Transverse colon (tissue), 4 donors: ENCODE measurements at places on chromosomes 5 and 9. TPM values are rescaled to one million over a fixed set of nuclear protein-coding genes. Genes with fewer than 3 reads are reported as not detected.

Gene PDZD2
- total RNA-seq = 2.0 TPM

Gene SNX30
- 45.7 TPM for total RNA-seq

Gene APC
- 82.6 TPM for total RNA-seq

Gene PRDM9
- not detected for total RNA-seq

Gene MED22
- total RNA-seq = 50.5 TPM

Gene PDCD1LG2
- total RNA-seq = 0.64 TPM

Gene STK32A
- total RNA-seq = not detected

Gene GIN1
- total RNA-seq = not detected

Gene DNAI1
- not detected for total RNA-seq

Gene PCDHA9
- total RNA-seq = 0.68 TPM

Gene POLR3G
- total RNA-seq = not detected

Gene SPINK4
- total RNA-seq = not detected

Gene CCDC192
- not detected for total RNA-seq

Gene TIMD4
- 1.7 TPM for total RNA-seq

Gene LSM11
- 10.0 TPM for total RNA-seq

Gene CCL21
- total RNA-seq = 62.7 TPM

Gene SLC2A6
- total RNA-seq = 0.96 TPM

DNA sequence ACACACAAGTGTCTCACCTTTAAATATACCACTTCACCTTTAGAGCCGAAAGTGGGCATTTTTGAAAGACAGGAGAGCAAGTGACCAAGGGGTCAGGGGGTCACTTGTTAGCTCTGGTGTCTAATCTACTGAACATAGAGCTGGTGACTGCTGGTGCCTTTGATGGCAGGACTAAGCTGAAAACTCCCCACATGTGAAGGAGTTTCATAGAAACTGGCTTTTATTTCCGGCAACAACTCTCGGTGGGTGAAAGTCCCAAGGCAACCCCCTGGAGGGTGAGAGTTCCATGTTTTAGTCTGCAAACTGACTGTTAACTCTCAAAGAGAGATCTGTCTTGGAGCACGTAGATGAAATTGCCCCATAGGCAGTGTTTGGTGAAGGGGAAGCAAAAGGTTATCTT is 466.9 kb downstream of the DMRTA1 start:
- DNase-seq = no peak

- no peak for DNase-seq
Observed at GRCh38 chr5:43564289-43564850, 7.5 kb upstream of the PAIP1 start.

DNA sequence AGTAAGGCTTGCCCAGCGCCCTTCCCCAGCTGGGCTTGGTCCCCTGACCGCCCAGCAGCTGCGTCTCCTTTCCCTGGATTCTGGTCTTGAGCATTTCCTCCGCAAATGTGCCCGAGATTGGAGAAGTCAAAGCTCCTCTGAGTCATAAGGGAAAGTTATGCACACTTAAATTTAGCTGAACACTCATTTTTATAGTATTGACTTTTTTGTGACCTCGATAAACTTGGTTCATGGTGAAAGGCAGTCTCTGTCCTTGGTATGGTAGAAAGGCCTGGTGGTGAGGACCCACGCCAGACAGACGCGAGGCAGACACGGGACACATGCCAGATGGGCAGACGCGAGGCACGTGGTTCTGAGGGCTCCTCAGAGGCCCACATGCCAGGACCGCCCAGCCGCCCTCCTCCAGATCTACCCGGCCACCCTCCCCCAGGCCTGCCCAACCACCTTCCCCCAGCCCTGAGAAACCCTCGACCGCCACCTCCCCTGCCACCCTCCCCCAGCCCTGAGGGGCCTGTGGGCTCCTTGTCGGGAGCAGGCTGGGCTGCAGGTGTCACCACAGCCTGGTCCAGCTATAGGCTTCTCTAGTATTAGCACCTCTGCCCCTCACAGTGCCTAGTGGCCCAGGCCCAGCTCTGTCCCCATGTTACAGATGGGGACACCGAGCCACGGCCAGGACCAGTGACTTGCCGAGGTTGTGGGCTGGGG is 60.9 kb upstream of the CACNA1B start:
- no peak for DNase-seq

- no peak for DNase-seq
Observed at GRCh38 chr9:136634904-136635303, 27.8 kb upstream of the EGFL7 start.

DNA sequence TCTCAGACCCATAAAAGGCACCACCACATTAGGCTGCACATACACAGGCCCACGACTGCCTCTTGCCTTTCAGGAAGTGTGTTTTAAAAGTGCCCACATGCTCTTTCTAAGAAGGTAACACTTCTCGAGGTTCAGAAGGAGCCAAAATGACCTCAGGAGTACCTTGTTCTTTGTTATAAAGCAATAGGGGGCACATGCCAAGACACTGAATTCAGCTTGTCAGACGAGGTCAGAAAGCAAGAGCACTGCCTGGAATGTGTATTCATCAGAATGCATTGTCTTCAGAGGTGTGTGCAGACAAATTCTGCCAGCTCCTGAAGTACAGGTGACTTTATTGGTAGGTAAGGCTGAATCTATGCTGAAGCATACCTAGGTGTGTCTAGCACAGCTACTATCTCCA is 114.5 kb upstream of the IRX1 start:
- no peak for DNase-seq

- DNase-seq = no peak
Observed at GRCh38 chr9:132234535-132234934, 72.7 kb downstream of the NTNG2 start.

- DNase-seq = no peak
Observed at GRCh38 chr5:87413343-87413645, 564 bp upstream of the CCNH start.

DNA sequence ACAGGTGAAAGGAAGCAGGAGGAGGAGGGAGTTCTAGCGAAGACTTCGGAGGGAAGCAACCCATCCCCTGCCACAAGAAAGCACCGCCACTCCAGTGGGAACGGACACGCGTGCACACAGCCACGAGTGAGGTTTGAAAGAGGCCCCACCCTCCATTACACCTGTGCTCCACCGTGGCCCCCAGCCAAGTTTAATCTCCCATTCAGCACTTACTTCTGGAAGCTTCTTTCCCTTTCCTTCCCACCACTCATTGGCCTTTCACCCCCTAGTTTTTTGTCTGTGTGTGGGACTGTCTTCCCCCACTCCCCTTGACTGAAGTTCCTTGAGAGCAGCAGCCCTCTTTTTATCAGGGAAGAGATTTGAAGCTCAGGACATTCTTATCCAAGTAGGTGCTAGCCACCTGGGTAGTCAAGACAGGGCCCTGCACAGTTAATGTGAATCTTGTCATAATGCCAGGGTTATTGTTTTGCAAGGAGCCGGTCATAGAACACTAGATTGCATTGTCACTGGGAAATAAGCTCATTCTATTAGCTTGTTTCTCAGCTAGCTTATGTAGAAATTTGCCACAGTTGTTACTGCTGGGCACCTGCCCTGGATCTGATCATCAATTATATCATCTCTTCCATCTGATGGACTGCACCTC is 256.0 kb downstream of the DOCK8 start:
- DNase-seq = peak; percentile 53

DNA sequence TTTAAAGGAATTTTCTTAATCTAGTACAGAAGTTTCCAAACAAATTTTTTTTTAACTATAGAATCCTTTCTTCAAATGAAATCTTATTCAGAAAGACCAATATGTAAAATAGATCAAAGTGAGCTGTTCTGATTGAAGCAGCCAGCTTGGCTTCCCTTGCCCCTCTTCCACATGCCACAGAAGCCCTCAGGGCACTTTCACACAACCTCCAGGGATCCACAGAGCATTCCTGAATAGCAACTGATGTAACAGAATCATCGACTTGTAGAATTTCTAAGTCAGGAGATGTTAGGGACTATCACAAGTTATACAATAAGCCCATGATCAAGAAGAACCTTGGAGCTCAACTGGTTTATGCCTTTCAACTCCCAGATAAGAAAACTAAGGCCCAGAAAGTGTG is 427.8 kb upstream of the C9orf72 start:
- DNase-seq = no peak

DNA sequence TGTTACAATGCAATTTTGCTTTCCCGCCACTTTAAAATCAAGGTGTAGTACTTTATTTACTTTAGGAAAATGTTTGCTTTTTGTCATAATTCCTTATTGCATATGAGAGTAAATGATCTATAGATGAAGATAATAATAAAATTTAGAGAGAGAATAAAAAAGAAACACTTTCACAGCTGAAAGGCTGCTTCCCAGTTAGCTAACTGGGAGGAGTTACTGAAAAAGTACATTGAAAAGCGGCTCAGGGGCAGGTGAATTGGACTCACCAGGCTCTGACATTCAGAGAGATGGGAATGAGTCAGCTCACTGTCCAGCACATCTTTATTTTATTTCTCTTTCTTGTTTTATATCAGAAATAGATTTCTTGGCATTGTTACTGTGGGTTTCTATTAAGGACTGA is 131.7 kb upstream of the CCDC152 start:
- DNase-seq = no peak

- DNase-seq = no peak
Observed at GRCh38 chr9:123063177-123063598, 29.7 kb downstream of the GPR21 start.

- no peak for DNase-seq
Observed at GRCh38 chr9:107734256-107735013, 244.9 kb upstream of the KLF4 start.

DNA sequence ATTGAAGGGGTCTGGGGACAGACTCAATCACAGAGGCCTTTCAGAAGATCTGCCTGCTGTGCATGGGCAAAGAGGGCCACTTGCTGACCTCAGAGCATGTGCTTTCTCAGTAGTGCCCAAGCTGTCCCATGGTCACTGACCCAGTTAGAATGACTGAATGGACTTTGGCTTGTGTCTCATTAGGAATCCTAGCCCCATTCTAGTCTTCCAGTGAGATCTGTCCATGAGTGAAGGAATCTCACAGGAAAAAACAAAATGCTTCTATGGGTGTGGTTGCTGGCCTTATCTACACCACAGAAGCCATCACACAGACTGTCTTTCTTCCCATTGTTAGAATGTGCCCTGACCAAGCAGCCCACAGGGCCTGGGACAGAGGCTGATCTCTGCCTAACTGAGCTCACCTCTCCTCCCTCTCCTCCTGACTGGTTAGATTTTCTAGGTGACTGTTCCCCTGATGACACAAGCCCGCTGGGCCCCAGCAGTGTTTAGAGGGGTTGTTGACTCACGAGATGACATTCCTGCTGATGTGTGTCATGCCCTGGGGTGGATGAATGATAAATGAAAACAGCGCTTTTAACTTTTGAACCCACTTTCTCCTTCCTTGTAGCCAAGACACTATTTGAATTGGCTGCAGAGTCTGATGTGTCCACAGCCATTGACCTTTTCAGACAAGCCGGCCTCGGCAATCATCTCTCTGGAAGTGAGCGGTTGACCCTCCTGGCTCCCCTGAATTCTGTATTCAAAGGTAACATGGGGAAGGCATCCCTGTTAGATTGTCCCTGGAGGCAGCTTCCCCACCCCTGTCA is 24.8 kb downstream of the TGFBI start:
- no peak for DNase-seq

- no peak for DNase-seq
Observed at GRCh38 chr9:23319092-23319491, 506.9 kb downstream of the ELAVL2 start.

DNA sequence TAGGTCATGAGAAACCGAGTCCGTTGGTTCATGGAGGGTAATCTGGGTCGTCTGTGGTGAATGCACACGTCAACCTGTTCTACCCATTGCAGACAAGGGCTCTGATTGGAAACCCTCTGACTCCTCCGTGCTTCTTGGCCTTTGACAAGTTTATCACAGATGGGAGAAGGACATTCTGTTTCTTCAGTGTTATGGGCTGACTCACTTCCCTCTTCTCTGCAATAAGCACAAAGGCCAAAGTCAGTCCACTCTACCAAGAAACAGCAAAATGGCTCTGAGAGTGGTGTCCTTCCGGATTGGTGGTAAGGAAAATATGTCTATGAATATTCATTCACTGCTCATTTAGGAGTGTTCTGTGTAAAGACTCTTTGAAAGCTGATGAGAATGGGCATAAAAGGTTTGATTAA is 89.3 kb downstream of the FEM1C start:
- no peak for DNase-seq

DNA sequence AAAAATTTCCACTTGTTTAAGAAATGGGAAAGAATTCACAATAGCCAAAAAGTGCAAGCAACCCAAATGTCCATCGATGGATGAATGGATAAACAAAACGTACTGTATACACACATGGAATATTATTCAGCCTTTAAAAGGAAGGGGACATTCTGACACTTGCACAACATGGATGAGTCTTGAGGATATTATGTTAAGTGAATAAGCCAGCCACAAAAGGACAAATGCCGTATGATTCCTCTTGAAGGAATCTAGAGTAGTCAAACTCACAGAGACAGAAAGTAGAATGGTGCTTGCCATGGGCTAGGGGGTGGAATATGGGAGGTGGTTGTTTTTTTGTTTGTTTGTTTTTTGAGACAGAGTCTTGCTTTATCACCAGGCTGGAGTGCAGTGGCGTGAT is 3.8 kb upstream of the ATP6V0E1 start:
- no peak for DNase-seq

DNA sequence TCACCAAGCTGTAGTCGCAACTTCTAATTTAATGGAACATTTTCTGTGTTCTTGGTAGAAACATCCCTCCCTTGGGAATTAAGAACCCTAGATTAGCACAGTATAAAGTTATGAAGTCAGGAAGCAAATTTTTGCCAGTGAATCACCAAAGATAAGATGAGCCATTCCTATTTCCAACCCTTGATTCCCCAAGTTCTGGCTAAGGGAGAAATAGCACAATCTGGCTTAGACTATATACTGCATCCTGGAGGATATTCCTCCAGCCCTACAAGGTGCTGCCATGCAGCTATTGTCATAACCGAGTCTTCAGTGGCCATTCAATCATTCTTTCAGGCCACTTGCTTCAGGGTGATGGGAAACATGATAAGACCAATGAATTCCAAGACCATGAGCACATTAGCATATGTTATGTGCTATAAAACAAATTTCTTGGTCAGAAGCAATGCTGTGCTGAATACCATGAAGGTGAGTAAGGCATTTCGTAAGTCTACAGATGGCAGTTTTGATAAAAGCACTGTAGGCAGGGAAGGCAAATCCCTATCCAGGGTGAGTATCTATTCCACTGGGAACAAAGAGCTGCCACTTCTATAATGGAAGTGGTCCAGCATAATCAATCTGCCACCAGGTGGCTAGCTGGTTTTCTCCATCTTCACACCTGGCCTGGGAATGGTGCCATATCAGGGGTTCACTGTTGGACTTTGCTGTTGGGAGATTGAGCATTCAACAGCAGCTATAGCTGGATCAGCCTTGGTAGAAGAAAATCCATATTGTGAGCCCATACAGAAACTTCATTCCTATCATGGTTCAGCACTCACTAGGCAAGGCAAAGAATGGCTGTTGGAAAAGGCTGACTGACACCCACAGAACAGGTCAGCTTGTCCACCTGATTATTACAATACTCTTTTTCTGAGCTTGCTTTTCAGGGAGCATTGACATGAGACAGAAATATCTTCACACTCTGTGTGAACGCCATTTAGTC is 19.6 kb upstream of the ARL15 start:
- no peak for DNase-seq

DNA sequence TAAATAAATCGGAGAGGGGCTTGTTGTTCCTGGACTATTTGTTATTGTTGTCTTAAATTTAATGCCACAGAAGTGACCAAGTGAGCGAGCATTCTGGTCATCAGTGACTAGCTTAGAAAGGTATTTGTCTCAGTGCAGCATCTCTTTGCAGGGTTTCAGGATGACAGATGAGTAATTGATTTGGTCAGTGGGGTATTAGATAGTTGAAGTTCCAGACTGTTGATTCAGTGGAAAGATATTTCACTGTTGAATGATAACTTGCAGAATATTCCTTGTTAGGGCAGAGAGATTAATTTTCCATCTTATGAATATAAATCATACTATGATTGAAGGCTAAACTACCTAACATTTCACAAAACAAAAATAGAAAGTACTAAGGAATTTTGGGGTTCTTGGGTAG is 122.4 kb downstream of the TRIO start:
- no peak for DNase-seq
